HL-60 (cell line): ENCODE measurements at places on chromosomes 1 and 21.

- DNase-seq = no peak
Measured at GRCh38 chr21:33268393-33268736, 2.2 kb downstream of the IL10RB start.

DNA sequence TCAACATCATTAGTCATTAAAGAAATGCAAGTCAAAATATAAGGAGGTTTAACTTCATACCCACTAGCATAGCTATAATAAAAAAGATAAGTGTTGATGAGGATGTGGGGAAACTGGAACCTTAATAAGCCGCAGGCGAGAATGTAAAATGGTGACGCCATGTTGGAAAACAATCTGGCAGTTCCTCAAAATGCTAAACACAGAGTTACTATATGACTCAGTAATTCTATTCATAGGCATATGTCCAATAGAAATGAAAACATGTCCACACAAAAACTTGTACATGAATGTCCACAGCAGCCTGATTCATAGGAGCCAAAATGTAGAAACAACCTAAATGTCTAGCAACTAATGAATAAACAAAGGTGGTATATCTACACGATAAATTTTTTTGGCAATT, 23.2 kb downstream of the DDX59 start:
- DNase-seq = no peak

DNA sequence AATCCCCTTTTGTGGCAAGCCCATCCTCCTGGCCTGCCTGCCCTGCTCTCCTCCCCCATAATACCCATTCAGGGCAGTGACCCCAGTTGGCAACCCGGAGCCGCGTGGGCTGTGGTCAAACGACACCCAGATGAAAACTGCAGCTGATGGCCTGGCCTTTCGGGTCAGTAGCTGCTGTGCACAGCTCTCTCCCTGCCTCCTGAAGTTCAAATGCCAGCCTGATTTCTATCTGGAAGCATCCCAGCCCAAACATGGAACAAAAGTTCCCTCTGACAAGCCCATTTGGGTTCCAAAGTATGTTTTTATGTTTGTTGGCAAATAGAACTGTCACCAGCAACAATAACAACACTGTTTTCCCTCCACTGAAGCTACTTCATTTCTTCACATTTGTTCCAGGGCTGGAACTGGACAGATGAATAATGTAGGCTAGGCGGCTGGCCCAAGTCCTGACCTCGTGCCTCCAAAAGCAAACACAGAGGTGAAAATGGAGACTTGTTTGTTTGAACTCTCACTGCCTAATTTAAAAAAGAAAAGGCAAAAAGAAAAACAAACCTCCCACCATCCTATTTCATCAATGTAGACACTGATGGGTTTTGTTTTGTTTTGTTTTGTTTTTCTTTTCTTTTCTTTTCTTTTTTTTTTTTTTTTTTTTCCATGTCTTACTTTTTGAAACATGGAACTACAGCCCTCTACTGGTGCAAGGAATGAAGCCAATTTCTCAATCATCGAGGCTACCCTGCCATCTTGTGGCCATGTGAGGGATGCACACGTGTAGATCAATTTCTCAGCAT, 179.0 kb downstream of the ADSS2 start:
- peak; percentile 81 for DNase-seq

DNA sequence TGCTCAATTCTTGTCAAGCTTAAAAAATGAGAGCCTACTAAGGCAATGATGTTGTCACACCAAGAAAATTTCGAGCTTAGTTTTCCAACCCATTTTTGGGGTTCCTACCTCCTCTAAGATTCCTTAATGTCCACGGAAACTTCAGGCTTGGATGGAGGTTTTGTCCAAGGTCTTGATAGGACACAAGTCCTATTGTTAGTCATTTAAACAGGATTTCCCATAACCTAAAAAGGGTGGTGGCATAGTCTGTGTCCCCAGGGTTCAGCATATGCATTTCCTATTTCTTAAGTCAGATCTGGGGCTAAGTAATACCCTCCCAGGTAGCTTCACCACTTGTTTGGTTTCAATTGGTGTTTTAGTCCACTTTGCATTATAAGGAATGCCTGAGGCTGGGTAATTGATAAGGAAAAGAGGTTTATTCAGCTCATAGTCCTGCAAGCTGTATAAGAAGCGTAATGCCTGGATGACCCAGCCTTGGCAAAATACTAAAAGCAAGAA, 10.9 kb upstream of the PADI2 start:
- DNase-seq = no peak

DNA sequence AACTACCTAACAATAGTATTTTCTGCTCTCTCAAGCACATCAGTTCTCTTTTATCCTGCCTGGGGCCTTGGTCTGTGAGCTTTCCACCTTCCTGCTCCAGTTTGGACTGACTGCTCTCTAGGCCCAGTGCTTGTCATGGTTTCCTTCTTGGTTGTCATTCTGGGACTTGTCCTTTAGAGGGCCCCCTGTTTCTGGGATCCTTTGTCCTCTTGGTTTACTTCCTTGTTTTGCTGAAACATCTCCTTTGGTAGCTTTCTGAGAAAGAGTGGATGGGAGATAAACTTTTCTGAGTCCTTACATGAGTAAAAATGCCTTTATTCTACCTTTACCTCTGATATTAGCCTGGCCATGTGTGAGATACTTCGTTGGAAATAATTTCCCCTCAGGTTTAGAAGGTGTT, 4.7 kb downstream of the SLC1A7 start:
- DNase-seq = peak; percentile 36

- peak; percentile 54 for DNase-seq
Measured at GRCh38 chr1:24390924-24391782, 22.4 kb downstream of the STPG1 start.

GRCh38 chr21:40797891-40798290, 49.1 kb downstream of the DSCAM start:
- DNase-seq = no peak

DNA sequence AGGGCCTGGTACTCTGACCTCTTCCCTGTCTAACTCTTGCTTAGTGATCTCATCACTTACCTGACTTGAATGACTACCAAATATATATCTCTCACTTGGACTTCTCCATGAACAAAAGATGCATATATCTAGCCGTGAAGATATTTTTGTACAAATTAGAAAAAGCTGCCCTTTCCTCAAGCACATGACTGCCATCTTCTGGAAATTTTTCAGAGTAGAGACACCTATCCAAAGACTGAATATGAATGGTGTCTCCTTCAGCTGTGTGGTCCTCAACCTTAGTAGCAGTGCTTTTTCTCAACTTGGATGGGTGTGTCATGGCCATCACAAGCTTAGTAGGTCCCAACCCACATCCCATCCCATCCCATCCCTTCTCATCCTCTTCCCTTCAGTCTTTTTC, 142.3 kb downstream of the DNM3 start:
- no peak for DNase-seq

- no peak for DNase-seq
Measured at GRCh38 chr21:35882791-35883240, 177.5 kb downstream of the SETD4 start.

DNA sequence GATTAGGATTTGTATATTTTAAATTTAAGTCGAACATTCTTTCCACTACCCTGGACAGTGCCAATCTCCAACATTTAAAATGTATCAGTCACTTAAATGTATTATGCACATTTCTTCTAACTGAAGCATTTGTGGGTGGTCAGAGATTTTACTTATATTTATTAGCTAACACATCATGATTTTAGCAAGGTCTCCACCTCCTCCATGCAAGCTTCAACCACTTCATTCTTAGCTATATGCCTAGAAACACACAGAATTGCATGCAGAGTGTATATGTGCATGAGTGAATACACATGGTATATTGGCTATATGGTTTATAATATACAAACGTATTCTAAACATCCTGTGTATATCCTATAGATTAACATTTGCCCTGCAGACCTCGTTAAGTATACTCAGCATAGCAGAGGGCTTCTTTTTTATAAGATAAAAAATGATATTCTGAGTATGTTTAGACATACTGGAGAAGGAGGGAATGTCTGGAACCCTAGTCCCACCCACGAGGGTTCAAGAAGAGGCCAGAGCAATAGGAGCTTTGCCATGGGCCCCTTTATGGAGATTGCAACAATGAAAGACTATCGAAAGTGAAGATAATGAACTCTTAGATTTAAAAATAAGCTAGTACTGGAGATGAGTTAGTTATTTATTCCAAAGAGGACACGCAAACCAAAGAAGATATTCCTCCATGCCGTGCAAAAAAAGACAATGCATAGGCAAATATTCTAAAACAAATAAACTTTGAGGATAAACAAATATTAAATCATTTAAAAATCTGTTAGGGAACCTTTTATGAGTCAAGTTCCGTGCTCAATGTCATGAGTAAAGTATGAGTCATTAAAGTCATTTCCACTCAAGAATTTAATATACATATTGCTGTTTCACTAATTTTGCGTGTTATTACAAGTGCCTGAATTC, 480.4 kb downstream of the SIPA1L2 start:
- no peak for DNase-seq

- no peak for DNase-seq
Measured at GRCh38 chr1:92085727-92086126, 5.6 kb downstream of the BTBD8 start.

DNA sequence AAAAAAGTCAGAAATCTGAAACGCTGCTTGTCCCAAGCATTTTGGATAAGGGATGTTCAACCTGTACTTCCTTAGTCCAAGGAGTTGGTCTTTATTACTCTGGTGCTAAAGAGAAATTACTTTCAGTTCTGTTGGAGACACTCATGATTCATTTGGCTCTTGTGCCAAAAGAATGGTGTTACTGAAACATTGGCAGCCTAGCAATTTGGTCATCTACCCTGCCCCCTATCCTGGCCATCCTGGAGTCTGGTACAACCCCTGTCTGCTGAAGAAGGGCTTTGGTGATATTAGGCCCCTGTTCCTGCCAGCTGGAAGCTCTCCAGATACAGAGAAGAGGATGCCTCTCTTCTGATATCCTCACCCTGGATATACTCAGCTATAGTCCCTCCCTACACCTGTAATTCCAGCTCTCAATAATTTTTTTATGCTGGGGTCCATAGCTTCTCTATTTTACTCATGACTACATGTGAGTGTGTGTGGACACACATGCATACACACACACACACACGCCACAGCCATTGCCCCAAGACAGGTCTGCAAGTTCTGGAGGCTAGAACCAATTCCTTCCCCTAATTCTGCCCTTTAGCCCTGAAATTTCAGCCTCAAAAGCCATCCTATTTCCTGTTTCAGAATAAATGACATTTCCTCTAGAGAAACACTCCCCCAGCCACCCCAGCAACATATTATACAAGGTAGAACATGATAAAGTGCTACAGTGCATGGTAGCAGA, 40.0 kb downstream of the LHX8 start:
- no peak for DNase-seq

- DNase-seq = no peak
Measured at GRCh38 chr1:7702365-7702764, 68.7 kb upstream of the VAMP3 start.

GRCh38 chr1:64923294-64923718, 43.0 kb downstream of the JAK1 start:
- no peak for DNase-seq

DNA sequence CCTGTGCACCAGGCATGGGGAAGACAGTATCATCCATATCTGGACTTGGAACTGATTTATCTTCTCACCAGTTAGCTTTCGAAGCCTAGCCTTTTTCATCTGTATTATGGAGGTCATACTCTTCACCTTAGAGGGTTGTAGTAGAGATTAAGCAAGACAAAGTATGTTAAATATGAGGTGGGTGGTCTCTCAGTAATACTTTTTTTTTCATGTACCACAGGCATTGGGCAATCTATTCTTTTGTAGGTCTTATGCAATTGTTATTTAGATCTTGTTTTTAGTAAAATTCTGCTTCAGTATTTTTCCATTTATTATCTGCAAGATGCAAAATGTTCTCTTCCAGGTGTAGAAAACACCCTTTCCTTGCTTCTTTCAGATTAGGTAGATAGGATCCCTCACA, 35.2 kb upstream of the OR2B11 start:
- no peak for DNase-seq

DNA sequence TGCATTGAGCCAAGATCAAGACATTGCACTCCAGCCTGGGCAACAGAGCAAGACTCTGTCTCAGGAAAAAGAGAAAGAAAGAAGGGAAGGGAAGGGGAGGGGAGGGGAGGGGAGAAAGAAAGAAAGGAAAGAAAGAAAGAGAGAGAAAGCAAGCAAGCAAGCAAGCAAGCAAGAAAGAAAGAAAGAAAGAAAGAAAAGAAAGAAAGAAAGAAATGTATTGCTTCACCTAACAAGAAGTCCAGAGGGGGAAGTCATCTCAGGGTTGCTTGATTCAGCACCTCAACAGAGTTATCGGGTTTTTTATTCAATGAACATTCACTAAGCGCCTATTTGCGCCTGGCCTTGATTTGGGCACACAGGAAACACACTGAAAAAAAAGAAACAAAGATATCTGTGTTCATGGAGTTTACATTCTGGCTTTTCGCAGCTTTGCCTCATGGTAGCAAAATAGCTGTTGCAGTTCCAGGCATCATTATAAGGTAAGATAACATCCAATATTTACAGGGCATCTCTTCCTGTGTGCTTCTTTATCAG, 8.2 kb upstream of the RCSD1 start:
- no peak for DNase-seq

GRCh38 chr1:201427963-201428362, 6.4 kb upstream of the TNNI1 start:
- peak; percentile 20 for DNase-seq

- DNase-seq = no peak
Measured at GRCh38 chr1:76267631-76268030, 193.1 kb downstream of the ST6GALNAC3 start.

GRCh38 chr21:30168086-30168485, 1.5 kb upstream of the CLDN17 start:
- DNase-seq = no peak

GRCh38 chr1:2911421-2912178, 109.7 kb upstream of the ACTRT2 start:
- DNase-seq = no peak

DNA sequence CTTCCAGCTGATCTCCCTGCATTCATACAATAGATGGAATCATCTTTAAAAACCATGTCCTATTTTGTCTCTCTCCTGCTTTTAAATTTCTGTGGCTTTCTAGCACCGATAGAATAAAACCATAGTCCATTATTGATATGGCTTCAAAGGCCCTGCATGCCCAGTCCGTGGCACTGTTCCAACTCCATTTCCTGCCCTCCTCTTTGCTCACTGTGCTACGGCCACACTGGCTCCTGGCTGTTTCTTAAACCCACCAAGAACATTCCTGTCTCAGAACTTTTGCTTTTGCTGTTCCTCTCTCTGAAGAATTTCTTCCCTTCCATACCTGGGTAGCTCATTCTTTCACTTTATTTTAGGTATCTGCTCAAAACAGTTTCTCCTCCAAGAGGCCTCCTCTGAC, 7.2 kb downstream of the SLAMF1 start:
- DNase-seq = no peak

- no peak for DNase-seq
Measured at GRCh38 chr1:46815133-46815532, 16.3 kb downstream of the CYP4B1 start.

GRCh38 chr1:172638249-172638648, 20.7 kb upstream of the FASLG start:
- DNase-seq = no peak

DNA sequence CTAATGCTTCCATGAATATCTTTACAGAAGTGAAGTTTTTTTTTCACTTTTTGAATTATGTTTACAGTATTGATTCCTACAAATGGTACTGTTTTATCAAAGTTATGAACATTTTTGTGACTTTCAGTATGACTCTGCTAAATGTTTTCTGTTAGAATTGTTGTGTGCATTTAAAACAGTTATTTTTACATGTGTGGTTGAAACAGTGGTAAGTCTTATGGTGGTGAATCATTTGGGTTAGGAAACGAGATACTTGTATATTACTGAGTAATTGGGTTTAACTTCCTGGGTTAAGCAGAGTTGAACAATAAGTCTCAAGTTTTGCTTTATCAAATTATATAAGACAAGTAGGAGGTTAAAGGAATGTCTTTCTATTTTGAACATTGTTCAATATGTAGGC, 66.8 kb downstream of the VPS13D start:
- DNase-seq = no peak

- no peak for DNase-seq
Measured at GRCh38 chr1:36572142-36572715, 89.5 kb upstream of the CSF3R start.
